ENCODE measurements at places on chromosomes 7 and 10. TPM values are rescaled to one million over a fixed set of nuclear protein-coding genes. Genes with fewer than 3 reads are reported as not detected.

- H3K4me1 ChIP-seq, result no peaks in the 10 kb centered on the region
- no peaks in the 10 kb centered on the region for H3K27me3 ChIP-seq
- DNase-seq, result no peak
- H3K36me3 ChIP-seq, result no peaks in the 10 kb centered on the region
Measured at GRCh38 chr10:50394832-50395231, 143.5 kb upstream of the ASAH2 start.

GRCh38 chr7:92875719-92876118 lies 39.3 kb upstream of the CDK6 start:
- no peaks in the 10 kb centered on the region for H3K27me3 ChIP-seq
- no peak overlapping the region for H3K27ac ChIP-seq
- H3K4me3 ChIP-seq, result no peak overlapping the region
- no peak for DNase-seq
- H3K4me1 ChIP-seq, result no peaks in the 10 kb centered on the region

GRCh38 chr10:117442521-117442920 lies 67.3 kb upstream of the PDZD8 start:
- H3K27ac ChIP-seq, result no peak overlapping the region
- no peaks in the 10 kb centered on the region for H3K4me1 ChIP-seq
- no peaks in the 10 kb centered on the region for H3K27me3 ChIP-seq
- no peak overlapping the region for H3K4me3 ChIP-seq
- H3K36me3 ChIP-seq, result no peaks in the 10 kb centered on the region

DNA sequence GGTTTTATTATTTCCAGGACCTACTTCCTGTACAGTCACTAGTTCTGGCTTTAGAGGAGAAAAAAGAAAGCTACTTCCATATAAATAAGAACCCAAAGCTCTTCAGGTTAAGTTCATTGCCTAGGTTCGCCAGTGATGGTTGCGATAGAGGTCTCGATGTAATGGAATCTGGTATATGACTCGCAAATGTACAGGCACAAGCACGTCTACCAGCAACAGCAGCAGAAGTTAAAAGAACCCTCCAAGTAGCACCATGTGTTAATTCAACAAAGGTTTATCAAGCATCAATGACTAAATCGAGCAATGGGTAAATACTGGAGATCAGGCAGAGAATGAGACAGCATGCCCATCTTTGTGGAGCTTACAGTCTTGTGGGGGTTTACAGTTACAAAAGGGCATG lies 155.4 kb downstream of the BTAF1 start:
- no peak overlapping the region for H3K4me3 ChIP-seq
- H3K4me1 ChIP-seq, result no peaks in the 10 kb centered on the region
- H3K27ac ChIP-seq, result no peak overlapping the region

DNA sequence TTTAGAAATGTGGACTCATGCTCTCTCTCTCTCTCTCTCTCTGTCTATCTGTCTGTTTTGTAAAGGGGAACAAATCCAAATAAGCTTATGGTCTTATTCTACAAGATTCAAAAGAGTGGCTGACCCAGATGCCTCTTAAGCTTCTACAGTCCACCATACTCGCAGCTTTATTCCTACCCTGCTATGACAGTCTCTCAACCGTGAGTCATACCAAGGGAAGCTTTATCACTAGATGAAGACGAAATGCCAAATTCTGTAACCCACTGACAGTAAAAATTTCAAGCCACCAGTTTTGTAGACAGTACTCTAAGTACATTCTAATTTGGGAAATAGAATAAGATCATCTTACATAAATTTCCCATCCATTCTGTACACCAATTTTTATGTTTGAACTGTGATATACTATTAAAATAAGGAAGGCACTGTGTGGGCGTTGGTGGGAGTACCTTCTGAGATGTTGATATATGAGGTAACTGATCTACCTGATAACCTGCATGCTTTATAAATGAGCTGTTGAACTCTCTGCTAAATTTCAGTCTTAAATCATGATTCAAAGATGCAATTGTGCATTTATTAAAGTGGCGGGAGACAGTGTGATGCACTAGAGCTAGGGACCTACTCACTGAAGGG lies 153.2 kb downstream of the KLF6 start:
- peak overlapping the region; percentile 34 for H3K27ac ChIP-seq
- no peak for DNase-seq
- H3K27me3 ChIP-seq, result no peaks in the 10 kb centered on the region
- no peak overlapping the region for H3K4me3 ChIP-seq

GRCh38 chr7:20597339-20597738 lies 18.1 kb upstream of the ABCB5 start:
- no peaks in the 10 kb centered on the region for H3K27me3 ChIP-seq
- DNase-seq, result no peak
- no peaks in the 10 kb centered on the region for H3K36me3 ChIP-seq
- no peak overlapping the region for H3K27ac ChIP-seq

DNA sequence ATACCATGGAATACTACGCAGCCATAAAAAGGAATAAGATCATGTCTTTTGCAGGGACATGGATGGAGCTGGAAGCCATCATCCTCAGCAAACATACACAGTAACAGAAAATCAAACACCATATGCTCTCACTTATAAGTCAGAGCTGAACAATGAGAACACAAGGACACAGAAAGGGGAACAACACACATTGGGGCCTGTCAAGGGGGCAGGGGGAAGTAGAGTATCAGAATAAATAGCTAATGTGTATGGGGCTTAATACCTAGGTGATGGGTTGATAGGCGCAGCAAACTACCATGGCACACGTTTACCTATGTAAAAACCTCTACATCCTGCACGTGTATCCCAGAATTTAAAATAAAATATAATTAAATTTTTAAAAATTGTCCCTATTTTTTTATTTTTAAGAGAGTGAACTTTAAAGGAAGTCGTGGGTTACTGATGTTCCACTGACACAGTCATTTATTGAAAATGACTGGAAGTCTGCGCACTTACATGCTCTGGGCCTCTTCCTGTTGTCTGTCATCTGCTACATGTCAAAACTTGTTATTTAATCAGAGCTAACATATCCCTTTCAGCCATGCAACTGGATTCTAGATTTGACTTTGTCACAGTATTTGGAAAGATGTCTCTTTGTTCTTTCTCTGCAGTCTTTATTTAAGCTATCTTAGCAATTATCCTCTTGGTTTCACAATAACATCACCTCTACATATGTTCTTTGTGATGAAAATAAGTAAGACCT lies 73.7 kb upstream of the ABCB5 start:
- no peak overlapping the region for H3K27ac ChIP-seq
- DNase-seq, result no peak
- no peaks in the 10 kb centered on the region for H3K4me1 ChIP-seq
- H3K27me3 ChIP-seq, result no peaks in the 10 kb centered on the region

- no peaks in the 10 kb centered on the region for H3K4me1 ChIP-seq
- peaks cover 6% of the 10 kb centered on the region for H3K27me3 ChIP-seq
- H3K36me3 ChIP-seq, result no peaks in the 10 kb centered on the region
- no peak for DNase-seq
- no peak overlapping the region for H3K27ac ChIP-seq
Measured at GRCh38 chr10:48938990-48939536, 577 bp downstream of the LRRC18 start.

The TBRG4 gene
- total RNA-seq, result 149 TPM

The FANK1 gene
- 19.1 TPM for total RNA-seq

The ZNF107 gene
- 11.1 TPM for total RNA-seq

The PTPRN2 gene
- 1.1 TPM for total RNA-seq

Data from Panc1 (cell line).